ENCODE measurements at places on chromosomes 12 and 14.

- DNase-seq: no peak
- no peaks in the 10 kb centered on the region for H3K36me3 ChIP-seq
- H3K27ac ChIP-seq: no peak overlapping the region
- no peak overlapping the region for H3K4me3 ChIP-seq
Measured at GRCh38 chr14:95307402-95308041, 12.2 kb downstream of the CLMN start.

GRCh38 chr12:131448254-131448795 lies 262.6 kb upstream of the SFSWAP start:
- H3K36me3 ChIP-seq: no peaks in the 10 kb centered on the region
- H3K4me3 ChIP-seq: no peak overlapping the region
- no peaks in the 10 kb centered on the region for H3K27me3 ChIP-seq
- H3K4me1 ChIP-seq: peaks cover 7% of the 10 kb centered on the region

GRCh38 chr14:58985786-58986185 lies 202.7 kb upstream of the DAAM1 start:
- no peaks in the 10 kb centered on the region for H3K36me3 ChIP-seq
- no peaks in the 10 kb centered on the region for H3K27me3 ChIP-seq
- no peak overlapping the region for H3K27ac ChIP-seq
- no peak overlapping the region for H3K4me3 ChIP-seq

GRCh38 chr12:84605983-84606382 lies 306.6 kb downstream of the SLC6A15 start:
- no peaks in the 10 kb centered on the region for H3K27me3 ChIP-seq
- no peak for DNase-seq
- H3K4me3 ChIP-seq: no peak overlapping the region
- no peaks in the 10 kb centered on the region for H3K36me3 ChIP-seq

DNA sequence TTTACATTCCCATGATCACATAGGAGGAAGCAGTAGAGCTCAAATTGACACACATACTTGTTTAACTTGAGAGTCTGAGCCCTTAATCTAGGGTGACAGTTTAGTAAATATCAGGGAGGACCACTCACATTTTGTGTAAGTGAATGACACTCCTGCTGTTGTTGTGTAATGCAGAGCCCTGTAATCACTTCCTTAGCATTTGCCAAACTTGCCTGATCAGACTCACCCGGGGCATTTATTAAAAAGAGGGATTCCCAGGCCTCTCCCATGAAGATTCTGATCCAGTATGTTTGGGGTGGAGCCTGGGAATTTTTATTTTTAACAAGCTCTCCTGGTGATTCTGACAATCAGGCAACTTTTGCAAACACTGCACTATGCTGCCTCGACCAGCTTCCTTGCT lies 119.6 kb downstream of the NUAK1 start:
- H3K4me1 ChIP-seq: peaks cover 31% of the 10 kb centered on the region
- no peak overlapping the region for H3K27ac ChIP-seq
- no peak overlapping the region for H3K4me3 ChIP-seq
- no peak for DNase-seq
- H3K27me3 ChIP-seq: peaks cover 5% of the 10 kb centered on the region
- peaks cover 16% of the 10 kb centered on the region for H3K36me3 ChIP-seq

DNA sequence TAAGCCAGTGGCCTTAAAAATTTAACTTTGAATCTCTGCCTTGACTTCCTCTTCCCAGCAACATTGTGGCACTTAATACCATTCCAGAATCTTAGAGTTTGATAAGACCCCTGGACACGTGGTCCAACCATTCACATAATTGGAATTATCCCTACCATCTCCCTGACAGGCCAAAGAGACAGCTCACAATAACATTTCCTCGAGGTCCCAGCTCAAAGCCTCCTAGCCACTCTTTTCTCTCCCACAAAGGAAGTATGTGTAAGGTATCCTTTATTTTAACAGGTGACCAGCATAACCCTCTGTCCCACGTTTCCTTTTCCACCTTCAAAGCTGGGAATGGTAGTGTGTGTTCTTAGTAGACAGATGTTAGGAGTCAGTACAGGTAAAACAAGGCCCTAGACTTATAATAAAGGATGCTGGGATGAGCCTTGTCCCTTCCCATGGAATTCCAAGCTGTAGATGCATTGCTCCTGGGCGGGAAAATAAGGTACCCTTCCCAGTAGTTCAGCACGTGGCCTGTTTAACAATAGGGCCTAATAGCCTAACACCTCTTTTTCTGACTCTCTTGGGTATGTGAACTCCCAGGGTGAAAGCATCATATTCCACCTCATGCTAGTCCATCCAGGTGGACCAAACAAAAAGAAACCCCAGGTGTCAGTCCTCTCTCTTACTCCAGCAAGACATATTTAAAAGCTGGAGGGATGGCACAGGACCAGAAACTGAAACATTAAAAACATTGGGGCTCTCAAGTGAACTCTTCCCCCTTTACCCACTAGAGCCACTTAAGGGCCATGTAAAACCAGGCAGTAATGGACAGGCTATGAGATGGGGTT lies 37.5 kb upstream of the COL2A1 start:
- H3K27me3 ChIP-seq: peaks cover 1% of the 10 kb centered on the region
- H3K4me1 ChIP-seq: peaks cover 16% of the 10 kb centered on the region
- no peak overlapping the region for H3K4me3 ChIP-seq
- peaks cover 7% of the 10 kb centered on the region for H3K36me3 ChIP-seq
- no peak overlapping the region for H3K27ac ChIP-seq
